ENCODE measurements at places on chromosomes 2 and 18.

DNA sequence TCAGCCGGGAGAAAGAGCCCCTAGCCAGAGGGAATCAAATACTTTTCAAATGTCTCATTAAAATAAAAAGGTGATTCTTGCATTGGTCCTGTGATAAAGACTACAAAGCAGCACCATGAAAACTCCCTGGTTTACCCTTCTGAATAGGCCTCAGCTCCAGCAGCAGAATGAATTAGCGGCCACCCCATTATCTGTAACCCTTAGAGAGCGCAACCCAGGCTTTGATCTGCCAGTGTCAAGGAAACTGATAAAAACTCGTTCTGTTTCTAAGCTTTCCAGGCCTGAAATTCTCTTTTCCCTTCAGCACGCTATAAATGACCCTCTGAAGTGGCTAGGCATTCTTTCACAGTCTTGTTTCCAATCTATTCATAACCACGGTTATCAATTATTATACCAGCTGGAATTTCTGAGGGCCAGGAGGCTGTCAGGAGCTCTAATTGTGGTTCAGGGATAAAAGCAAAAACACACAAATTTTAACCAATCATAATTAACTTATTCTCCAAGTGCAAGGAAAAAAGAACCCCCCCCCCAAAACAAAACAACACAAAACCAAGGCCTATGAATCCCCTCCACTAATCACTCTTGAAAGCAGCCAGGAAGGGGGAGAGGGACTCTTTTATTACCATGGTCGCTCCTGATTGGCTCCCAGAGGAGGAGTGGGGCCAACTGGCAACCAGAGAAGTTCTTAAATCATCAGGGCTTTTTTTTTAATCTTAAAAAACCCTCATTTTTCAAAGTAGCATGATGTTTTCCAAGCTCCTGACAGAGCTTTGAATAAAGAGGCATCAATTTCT lies 258.9 kb downstream of the CYRIA start:
- DNase-seq = no peak

DNA sequence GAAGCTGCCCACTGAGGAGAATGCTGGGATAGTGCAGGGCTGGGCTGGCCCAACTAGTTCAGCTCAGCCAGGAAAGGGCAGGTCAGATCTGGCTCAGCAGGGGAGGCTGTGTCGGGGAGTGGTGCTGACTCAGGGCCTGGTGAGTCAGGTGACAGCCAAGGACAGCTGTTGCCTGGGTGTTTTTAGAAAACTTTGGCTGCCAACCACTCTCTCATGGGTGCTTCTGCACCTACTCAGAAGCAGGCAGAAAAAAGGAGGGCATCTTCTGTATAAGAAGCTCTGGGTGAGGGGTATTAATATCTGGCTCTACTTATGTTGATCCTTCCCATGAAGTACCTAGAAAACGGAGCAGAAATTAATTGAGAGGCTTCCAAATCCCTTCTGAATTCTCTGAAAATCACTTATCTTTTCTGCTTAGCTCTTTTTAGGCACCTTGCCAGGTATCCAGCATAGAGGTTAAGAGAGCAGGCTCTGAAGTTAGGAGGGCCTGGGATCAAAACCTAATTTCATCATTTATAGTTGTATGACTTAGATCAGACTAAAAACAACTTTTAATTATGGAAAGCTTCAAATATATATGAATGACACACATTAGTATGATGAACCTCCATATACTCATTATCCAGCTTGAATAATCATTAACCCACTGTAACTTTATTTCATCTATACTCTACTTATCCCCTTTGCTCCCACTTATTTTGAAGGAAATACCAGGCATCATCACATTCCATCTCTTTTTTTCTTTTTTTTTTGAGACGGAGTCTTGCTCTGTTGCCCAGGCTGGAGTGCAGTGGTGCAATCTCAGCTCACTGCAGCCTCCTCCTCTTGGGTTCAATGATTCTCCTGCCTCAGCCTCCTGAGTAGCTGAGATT lies 15.5 kb upstream of the RAB10 start:
- DNase-seq = peak; percentile 92

GRCh38 chr2:118847762-118848172 lies 319 bp upstream of the EN1 start:
- no peak for DNase-seq

GRCh38 chr18:78996741-78997490 lies 17.3 kb downstream of the SALL3 start:
- DNase-seq = no peak

DNA sequence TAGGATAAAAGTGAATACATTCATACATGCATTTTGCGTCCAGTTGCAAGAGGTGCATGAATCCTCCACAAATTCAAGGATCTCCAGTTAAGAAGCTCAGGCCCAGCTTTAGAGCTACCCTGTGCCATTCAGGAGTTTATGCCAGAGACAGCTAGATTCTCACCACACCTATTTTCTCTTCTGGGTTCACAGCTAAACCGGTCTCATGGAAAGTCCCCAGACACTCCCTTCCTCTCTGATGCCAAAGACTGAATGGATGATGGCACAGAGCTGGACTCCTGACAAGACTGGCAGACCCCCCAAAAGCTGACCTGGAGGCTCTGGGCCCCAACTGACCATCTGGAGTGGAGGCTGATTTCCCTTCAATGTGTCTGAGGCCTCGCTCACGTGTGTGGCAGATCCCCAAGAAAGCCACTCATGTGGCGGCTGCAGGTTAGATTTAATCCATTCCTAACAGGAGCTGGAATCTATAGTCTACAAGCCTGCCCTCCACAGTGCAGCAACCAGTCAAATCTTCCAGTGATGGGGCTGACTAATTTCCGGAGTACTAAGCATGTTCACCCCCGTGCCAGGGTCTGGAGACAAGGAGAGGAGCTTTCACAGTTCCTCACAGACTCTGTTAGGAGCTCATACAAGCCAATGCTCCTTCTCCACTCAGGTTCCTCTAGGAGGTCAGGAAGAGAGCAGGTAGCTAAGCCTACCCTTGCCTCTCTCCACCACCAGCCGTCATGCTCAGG lies 257.1 kb downstream of the BCL11A start:
- DNase-seq = no peak

DNA sequence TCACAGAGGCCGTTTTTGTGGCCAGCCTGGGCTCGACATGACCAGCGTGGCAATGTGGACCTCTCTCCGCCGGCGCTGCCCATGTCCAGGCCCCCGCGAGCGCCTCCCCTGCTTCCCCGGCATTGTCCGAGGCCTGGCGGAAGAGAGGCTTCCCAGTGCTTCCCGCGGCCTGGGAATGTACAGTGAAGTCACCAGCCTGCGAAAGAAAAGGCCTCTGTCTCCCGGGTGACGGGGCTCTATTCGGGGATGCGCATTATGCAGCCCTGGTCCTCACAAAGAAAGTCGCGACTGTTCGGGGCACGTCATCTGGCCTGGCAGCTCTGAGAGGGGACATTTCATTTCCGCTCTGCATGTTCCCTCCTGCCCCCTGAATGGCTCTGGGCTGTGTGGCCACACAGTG lies 109.2 kb upstream of the AGAP1 start:
- no peak for DNase-seq

DNA sequence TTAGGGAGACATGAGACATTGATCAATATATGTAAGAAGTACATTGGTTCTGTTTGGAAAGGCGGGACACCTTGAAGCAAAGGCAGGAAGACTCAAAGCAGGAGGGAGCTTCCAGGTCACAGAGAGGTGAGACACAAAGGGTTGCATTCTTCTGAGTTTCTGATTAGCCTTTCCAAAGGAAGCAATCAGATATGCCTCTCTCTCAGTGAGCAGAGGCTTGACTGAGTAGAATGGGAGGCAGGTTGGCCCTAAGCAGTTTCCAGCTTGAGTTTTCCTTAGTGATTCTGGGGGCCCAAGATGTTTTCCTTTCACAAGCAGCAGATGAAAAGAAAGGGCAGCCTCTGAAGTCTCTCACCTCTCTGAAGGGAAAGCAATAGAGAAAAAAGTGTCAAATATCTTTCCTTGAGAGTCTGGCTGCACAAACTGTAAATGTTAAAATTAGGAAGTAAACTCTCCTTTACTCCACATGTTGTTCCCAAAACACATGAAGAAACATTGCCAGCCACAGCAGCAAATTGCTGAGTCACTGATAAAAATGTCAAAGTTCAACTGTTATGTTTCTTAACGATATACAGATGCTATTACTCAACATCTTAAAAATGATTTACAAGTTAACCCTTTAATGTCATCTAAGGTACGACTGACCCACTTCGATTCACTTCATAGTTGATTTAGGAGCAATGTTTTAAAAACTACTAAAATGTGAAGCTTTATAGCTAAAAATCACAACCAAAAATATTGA lies 40.3 kb downstream of the CYB5A start:
- no peak for DNase-seq

GRCh38 chr2:215535741-215536140 lies 99.9 kb upstream of the FN1 start:
- no peak for DNase-seq

GRCh38 chr2:41101281-41101680 lies 649.4 kb upstream of the SLC8A1 start:
- no peak for DNase-seq

Measured in aorta (tissue), 5 donors.